ENCODE measurements at places on chromosomes 16 and 17. TPM values are rescaled to one million over a fixed set of nuclear protein-coding genes. Genes with fewer than 3 reads are reported as not detected.

DNA sequence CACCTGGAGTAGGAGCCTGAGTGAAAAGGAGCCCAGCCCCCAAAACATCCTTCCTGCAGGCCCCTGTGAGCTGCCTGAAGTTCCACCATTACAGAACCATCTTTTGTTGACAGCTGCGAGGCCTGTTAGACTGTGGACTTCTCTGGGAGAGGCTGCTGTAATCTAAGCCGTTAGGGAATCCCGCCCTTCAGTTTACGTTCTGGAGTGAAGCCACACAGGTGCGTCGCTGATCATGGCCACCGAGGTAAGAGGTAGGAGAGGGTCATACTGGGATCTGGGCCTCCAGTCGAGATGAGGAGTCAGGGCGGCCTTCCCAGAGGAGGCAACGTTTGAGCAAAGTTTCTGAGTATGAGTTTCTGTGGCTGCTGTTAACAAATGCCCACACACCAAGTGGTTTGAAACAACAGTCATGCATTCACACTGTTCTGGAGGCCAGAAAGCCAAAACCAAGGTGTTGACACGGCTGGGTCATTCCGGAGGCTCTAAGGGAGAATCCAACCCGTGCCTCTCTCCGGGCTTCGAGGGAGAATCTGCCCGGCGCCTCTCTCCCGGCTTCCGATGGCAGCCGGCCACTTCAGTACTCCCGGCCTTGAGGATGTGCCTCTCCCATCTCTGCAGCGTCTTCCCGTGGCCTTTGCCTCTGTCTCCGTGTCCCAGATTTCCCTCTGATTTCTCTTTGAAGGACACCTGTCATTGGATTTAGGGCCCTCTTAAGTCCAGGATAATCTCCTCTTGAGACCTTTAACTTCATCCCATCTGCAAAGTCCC lies 26.6 kb upstream of the ATP2C2 start:
- no peak overlapping the region for H3K27ac ChIP-seq
- no peak overlapping the region for H3K4me3 ChIP-seq
- H3K27me3 ChIP-seq = peaks cover 58% of the 10 kb centered on the region
- H3K36me3 ChIP-seq = no peaks in the 10 kb centered on the region
- no peak for DNase-seq

DNA sequence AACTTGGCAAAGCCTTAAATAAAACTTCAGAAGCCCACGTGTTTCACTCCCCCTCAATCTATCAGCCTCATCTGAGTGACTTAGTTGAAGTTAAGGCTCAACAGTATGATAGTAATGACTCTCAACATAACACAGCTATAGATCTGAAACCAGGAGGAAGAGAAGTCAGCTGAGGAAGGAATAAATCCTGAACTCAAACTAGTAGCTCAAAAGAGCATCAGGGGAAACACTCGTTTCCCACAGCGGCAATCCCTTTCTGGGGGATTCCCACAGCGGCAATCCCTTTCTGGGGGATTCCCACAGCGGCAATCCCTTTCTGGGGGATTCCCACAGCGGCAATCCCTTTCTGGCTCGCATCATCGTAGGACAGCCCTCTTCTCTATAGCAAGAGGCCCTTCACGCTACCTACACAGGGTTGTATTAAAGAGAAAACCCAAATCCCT lies 56.8 kb downstream of the ZZEF1 start:
- no peak for DNase-seq
- H3K27me3 ChIP-seq = no peaks in the 10 kb centered on the region
- peaks cover 55% of the 10 kb centered on the region for H3K36me3 ChIP-seq
- H3K4me1 ChIP-seq = no peaks in the 10 kb centered on the region
- no peak overlapping the region for H3K27ac ChIP-seq
- H3K4me3 ChIP-seq = no peak overlapping the region

GRCh38 chr16:4184038-4184702 lies 57.7 kb downstream of the SRL start:
- H3K4me3 ChIP-seq = peak overlapping the region; percentile 79
- H3K36me3 ChIP-seq = no peaks in the 10 kb centered on the region
- no peak for DNase-seq
- no peak overlapping the region for H3K27ac ChIP-seq

DNA sequence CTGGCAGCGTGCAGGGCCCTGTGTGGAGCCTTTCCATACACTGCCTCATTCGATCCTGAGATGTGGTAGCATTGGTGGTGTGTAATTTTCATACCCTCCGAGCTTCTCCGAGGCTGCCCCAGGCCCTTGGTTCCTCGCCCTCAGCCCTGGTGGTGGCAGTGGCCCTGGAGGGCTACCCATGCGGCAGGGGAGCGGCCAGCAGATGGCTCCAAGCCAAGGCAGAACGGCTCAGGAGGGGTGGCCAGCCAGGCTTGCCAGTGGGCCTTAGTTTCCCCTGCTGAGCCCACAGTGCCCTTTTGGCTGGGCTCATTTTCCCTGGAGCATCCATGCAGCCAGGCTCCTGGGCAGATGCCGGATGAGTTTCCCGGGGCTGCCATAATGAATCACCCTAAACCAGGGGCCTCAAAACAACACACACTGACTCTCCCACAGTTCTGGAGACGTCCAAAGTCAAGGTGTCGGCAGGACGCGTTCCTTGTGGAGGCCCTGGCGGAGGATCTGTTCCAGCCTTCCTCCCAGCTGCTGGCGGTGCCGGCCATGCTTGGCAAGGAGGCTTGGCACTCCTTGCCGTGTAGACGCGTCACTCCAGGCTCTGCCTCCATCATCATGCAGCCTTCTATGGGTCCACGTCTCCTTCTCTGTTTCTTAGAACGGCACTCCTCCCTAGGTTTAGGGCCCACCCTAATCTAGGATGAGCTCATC lies 158.8 kb upstream of the GSE1 start:
- no peak for DNase-seq
- H3K4me1 ChIP-seq = no peaks in the 10 kb centered on the region
- no peak overlapping the region for H3K27ac ChIP-seq
- H3K4me3 ChIP-seq = no peak overlapping the region
- no peaks in the 10 kb centered on the region for H3K36me3 ChIP-seq

DNA sequence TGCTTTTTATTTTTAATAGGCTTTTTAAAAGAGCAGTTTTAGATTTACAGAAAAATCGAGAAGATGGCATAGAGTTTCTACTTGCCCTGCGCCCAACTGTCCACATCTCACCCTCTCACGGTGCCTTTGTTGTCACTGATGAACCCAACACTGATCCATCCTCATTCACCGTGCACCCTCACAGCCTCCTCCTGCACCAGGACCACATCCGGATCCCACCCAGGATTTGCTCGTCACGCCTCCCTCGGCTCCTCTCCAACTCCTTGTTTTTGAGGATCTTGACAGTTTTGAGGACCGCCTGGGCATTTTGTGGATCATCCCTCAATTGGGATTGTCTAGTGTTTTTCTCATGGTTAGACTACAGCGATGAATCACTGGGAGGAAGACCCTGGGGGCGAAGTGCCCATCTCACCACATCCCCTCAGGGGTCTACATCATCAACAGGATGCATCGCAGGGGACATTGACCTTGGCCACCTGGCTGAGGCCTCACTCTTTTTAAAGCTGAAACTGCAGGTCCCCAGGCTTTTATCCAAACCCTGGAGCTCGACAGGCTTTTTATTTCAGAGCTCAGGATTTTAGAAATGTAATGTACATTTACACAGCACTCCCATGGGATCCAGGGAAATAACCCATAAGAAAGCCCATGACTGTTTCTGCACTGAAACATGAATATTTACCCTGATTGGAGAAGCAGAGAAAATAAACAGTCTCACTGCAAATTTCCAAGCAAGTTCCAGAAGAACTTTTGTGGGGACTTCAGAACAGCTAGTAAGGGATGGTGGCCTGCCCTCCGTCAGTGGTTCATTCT lies 71.8 kb upstream of the ZNF469 start:
- no peaks in the 10 kb centered on the region for H3K27me3 ChIP-seq
- no peak overlapping the region for H3K4me3 ChIP-seq
- peaks cover 23% of the 10 kb centered on the region for H3K4me1 ChIP-seq
- H3K27ac ChIP-seq = no peak overlapping the region
- no peak for DNase-seq
- H3K36me3 ChIP-seq = no peaks in the 10 kb centered on the region

GRCh38 chr17:4498461-4499397 lies at the start of gene SPNS2:
Gene SPNS2 (plus strand): TSS chr17:4498881. CDS start chr17:4499048, 167 bp downstream.
- DNase-seq = peak; percentile 76
- H3K27ac ChIP-seq = no peak within 1 kb of the TSS
- H3K36me3 ChIP-seq = no peaks in the 10 kb centered on the region
- peak within 1 kb of the TSS; percentile 42 for H3K4me3 ChIP-seq

DNA sequence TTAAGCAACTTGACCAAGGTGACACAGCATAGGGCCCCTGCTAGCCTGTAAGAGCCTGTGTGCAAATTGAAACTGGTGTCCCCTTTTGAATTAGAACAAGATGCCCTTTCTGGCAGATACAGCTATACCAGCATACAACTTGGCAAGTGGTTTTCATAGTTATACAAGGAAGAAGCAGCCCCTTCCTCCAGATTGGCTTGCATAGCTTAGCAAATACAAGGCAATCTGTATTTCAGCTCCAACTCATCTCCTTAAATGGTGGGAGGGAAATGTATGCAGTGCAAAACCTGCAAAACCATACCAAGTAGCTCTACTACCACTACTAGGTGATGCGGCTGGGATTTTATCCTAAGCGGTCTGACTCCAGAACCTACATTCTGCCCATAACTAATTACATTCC lies 427.1 kb downstream of the HAPSTR1 start:
- no peaks in the 10 kb centered on the region for H3K27me3 ChIP-seq
- DNase-seq = no peak
- no peaks in the 10 kb centered on the region for H3K4me1 ChIP-seq
- no peak overlapping the region for H3K4me3 ChIP-seq
- H3K27ac ChIP-seq = no peak overlapping the region

- no peak for DNase-seq
- H3K4me1 ChIP-seq = peaks cover 10% of the 10 kb centered on the region
- no peaks in the 10 kb centered on the region for H3K27me3 ChIP-seq
Observed at GRCh38 chr17:75009139-75009724, 3.2 kb upstream of the MRPL58 start.

- H3K27ac ChIP-seq = no peak overlapping the region
- H3K36me3 ChIP-seq = no peaks in the 10 kb centered on the region
- peak; percentile 1 for DNase-seq
Observed at GRCh38 chr17:70049801-70050591, 25.0 kb upstream of the KCNJ16 start.

Gene PIPOX
- total RNA-seq = not detected

Gene TCF25
- total RNA-seq = 143 TPM

Gene TNP2
- total RNA-seq = not detected

Measured in GM23248 (cell line).